ENCODE measurements at places on chromosomes 5 and 9.
A peak's percentile ranks its signal among the peaks of the same experiment; 100 is the strongest.

DNA sequence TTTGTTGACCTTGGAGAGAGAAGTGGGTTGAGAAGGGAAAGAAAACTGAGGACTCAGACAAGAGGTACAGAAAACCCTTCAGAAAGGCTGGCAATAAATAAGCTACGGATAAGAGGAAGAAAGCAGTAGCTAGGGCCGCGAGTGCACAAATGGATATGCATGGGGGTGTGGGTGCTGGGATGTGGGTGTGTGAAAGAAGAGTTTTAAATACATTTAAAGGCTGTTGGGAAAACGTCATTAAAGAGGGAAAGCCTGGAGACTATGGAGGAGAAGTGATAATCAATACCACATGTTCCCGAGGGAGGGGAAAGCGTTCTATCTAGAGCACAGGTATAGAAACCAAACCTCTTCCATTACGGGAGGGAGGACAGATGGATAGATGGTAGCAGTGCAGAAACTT lies 177.2 kb downstream of the TSSK1B start:
- no peak for DNase-seq

DNA sequence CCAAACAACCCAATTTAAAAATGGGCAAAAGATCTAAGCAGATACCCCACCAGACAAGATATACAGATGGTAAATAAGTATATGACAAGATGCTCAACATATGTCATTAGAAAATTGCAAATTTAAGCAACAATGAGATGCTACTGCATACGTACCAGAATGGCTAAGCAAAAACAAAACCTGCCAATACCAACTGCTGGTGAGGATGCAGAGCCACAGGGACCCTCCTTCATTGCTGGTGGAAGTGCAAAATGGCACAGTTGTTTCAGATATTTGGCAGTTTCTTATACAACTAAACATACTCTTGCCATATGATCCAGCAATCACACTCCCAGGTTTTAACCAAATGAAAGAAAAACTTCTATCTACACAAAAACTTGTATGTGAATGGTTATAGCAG lies 178.9 kb downstream of the BARX1 start:
- no peak for DNase-seq

DNA sequence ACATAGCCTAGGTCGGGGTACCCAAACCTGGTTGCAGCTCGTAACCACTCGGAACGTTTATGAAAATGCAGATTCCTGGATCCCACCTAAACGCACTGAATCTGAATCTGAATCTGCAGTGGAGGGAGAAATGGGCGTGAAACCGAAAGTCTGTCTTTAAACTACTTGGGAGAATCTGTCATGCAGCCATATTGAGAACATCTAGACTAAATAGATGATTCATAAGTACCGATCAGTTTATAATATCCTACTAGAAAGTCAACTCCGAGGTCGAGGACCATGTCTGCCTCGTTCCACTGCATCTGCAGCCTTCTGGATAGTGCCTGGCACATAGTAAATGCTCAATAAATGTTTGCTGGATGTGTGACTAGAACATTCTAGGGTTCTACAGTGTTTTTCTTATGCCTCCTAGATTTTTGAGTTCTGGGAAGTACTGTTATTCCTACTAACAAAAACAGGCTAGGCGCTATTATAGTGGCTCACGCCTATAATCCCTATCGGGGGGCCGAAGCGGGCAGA lies 632 bp downstream of the COQ4 start:
- DNase-seq, result no peak

- no peak for DNase-seq
Measured at GRCh38 chr5:6291961-6292360, 86.4 kb downstream of the MED10 start.

GRCh38 chr9:90023861-90024260 lies 419.0 kb downstream of the GADD45G start:
- DNase-seq, result no peak

DNA sequence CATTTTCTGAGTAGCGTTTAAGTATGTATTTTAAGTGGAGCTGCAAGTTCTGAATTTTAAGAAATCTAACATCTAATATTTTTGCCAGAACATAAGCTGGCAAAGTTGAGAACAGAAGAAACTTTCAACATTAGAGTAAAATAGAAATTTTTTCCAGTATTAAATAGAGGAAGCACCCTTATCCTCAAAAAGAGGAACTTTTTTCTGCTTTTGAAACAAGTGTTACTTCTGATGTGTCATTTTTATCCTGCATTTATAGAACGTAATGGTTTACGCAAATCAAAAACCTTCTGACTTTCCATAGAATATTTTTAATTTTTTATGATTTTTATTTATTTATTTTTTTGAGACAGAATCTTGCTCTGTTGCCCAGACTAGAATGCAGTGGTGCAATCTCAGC lies 21.8 kb downstream of the ZBED3 start:
- DNase-seq, result no peak

GRCh38 chr5:115947260-115947659 lies 15.0 kb upstream of the LVRN start:
- DNase-seq, result no peak

DNA sequence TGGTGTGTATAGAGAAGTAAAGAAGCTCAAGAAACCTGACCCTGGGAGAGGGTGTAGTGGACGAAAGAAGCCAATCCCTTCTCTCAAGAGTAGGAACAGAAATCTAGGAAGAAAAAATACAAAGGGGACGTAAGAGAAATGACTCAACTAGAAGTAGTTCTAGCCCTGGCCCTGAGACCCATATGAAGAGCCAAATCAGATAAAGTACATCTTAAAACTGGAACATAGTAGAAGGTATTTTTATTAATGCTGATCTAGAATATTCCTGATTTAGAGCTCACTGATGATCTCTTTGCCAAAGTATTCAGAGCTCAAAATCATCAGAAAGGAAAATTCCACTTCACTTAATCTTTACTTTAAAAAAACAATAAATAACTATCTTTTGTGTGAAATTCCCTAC lies 184.8 kb downstream of the MLLT3 start:
- no peak for DNase-seq

- no peak for DNase-seq
Measured at GRCh38 chr9:445033-445432, 230.4 kb downstream of the DOCK8 start.

DNA sequence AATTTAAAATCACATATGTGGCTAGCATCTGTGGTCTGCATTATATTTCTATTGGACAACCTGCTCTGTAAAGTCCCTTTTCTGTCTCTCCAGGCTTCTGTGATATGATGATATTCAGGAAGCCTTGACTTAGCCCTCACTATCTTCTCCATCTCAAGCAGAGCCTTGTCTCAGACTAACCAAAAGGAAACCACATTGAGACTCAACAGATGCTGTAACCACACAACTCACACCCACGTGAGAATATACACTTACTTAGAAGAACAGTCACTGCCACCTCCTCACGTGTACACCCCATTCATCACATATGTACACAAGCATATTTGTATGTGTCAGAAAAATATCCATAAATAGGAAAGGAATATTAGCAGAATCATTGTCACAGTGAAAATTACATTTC lies 33.6 kb downstream of the HTR4 start:
- DNase-seq, result no peak

- DNase-seq, result no peak
Measured at GRCh38 chr5:92909602-92909962, 671.4 kb downstream of the NR2F1-AS1 start.

GRCh38 chr5:134100283-134101091 lies 14.0 kb upstream of the TCF7 start:
- DNase-seq, result peak; percentile 84

- DNase-seq, result no peak
Measured at GRCh38 chr5:101969742-101970141, 326.3 kb downstream of the SLCO4C1 start.

GRCh38 chr5:88634014-88634413 lies 249.0 kb downstream of the MEF2C start:
- DNase-seq, result no peak

DNA sequence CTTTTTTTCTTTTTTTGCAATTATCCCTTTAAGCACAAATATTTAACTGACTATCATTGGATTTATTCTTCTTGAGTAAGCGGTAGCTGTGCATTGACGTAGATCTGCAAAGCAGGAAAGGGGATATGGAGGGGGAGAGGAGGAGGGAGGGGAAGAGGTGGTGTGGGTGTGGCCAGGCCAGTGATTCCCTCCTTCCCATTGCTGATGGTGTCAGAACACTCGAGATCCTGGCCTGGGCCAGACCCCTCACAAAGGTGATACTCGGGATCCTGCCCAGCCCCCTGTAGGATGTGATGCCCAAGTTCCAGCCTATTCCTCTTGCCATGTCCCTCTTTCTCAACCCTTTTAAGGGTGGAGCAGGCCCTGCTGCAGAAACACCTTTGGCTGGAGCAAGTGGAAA lies 9.9 kb downstream of the SLC36A3 start:
- DNase-seq, result no peak

DNA sequence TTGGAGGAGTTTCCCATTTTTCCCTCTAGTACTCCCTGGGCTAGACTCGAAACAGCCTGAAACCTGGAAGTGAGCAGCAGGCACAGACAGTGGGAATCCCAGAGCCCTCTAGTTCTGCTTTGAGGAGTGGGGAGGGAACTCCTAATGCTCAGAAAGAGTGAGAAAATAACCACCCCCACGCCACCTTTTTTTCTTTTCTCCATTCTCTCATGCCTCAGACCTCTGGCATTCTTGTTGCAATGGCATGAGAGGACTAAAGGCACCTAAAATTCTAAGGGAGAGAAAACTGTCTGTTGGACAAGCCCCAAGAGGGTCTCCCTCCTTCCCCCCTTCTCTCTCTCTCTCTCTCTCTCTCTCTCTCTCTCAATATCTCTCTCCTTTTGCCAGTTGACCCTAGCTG lies 15.1 kb upstream of the IRF1 start:
- no peak for DNase-seq

- DNase-seq, result no peak
Measured at GRCh38 chr9:14868772-14869583, 41.2 kb downstream of the FREM1 start.

DNA sequence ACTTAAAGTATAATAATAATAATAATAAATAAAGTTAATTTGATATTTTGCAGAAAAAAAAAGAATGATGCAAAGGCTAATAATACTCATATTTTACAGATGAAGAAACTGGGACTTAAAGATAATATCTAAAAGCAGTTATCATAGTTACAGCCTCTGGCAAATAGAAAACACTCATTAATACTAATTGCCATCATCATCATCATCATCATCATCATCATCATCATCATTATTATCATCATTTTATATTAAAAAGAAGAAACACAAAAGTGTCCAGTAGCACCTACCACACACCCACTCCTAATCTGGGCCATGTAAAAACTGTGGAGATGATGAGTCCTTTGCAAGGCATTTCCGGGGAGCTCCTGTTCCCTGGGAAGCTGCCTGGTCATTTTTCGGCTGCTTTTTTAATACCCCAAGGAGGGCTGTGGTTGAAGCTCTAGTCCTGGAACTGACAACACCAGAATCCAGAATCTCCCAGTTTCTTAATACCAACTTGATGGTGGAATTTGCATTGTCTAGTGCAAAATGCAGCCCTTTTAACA lies 70.8 kb downstream of the HTR4 start:
- DNase-seq, result no peak

- DNase-seq, result no peak
Measured at GRCh38 chr9:34773306-34773910, 63.5 kb upstream of the CCL21 start.

DNA sequence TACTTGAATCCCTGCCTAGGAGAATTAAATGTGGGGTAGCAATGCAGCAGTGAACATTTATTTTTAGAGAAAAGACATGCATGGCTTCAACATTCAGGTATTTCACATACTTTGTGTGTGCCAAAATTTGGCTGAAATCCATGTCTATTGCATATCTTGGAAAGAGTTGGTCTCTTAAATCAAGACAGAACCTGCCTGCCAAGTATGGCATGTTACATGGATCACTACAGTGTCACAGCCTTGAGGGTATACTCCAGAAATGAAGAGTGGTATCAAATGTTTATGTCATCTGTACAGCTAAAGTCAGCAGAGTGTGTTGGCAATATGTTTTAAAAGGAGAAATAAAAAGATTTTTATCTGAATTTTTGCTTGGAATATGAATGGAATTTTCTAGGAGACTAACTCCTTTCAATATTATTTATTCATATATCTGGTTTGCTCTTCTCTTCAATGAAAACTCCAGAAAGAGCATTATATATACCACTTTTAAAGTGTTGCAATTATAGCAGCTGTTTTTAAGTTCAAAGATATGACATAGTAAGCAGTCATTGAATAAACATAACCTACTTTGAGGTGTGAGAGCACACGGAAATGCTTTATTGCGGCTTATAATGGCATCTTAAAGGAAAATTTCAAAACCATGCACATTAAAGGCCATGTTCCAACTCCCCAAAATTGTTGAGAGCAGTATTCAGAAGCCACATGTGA lies 95.4 kb upstream of the MINAR2 start:
- no peak for DNase-seq

- DNase-seq, result no peak
Measured at GRCh38 chr9:127654619-127655018, 42.5 kb downstream of the STXBP1 start.

DNA sequence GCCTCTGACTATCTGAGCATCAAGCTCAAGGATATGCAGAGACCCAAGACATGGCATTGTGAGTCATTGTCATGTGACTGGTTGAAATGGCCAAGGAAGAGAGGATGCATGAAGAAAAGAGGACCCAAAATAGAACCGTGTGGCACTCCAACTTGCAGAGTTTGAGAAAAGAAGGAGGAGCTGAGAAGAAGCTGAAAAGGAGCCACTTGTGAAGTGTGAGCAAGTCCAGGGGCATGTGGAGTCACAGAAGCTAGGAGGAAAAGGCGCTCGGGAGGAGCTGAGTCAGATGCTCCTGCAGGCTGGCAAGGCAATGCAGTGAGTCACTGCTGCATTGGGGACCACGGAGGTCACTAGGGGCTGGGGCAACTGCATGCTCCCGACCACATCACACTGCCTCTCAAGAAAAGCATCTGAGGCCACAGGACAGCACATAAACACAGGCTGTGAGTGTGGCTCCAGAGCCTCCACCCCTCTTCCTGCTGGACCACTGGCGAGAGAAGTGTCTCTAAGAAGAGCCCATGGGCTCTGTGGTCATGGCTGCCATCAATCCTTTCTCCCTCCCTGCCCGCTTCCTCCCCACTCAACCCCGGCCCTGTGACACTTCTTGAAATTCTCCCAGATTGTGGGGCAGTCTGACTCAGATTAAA lies 197.6 kb downstream of the DRD1 start:
- DNase-seq, result no peak

DNA sequence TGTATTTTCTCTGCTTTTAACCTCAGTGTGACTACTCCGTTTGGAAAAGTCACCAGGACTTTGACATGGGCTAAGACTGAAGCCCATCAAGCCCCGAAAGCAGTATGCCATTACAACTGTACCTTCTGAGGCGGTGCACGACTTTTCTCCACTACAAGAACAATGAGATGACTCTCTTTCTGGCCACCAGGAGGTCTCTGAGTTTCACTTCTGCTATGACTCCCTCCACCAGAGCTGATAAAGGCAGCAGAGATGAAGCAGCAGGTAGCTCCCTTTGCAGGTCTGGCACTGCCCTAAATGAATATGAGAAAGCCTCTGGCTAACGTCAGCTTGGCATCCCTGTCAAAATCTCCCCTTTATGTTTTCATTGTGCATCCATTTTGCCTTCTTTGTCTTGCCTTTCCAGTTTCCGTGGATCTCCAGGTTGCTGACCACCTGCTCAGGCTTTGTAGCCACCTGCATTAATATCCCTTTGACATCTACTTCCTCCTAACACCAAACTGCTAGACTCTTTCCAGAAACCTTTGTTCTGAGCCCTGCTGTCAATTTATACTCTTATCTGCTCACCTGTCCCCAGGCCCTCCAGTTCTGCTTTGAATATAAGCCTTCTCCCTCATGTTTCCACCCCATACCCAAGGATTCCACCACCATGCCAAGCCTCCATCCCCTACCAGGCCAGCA lies 221.7 kb downstream of the ZNF608 start:
- DNase-seq, result no peak

GRCh38 chr9:138078846-138079245 lies 201.3 kb downstream of the CACNA1B start:
- no peak for DNase-seq
